ENCODE measurements at places on chromosomes 16 and 17. TPM values are rescaled to one million over a fixed set of nuclear protein-coding genes. Genes with fewer than 3 reads are reported as not detected.

DNA sequence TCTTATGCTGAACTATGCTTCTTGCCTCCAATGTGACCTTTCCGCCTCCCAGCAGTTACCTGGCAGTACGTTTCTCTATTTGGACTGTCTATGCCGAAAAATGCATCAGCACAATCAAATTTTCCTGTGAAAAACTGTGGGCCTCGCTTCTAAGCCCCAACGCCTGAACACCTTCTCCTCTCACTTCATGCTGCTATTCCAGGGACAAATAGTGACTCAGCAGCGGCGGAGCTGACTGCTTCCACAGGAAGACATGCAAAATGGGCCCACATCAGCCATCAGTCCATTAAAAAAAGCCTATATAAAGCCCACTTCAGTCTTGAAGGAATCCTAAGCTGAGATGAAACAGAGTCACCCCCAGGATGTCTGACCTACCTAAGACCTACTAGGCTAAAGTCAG lies 10.5 kb upstream of the PIP4K2B start:
- no peak for DNase-seq

DNA sequence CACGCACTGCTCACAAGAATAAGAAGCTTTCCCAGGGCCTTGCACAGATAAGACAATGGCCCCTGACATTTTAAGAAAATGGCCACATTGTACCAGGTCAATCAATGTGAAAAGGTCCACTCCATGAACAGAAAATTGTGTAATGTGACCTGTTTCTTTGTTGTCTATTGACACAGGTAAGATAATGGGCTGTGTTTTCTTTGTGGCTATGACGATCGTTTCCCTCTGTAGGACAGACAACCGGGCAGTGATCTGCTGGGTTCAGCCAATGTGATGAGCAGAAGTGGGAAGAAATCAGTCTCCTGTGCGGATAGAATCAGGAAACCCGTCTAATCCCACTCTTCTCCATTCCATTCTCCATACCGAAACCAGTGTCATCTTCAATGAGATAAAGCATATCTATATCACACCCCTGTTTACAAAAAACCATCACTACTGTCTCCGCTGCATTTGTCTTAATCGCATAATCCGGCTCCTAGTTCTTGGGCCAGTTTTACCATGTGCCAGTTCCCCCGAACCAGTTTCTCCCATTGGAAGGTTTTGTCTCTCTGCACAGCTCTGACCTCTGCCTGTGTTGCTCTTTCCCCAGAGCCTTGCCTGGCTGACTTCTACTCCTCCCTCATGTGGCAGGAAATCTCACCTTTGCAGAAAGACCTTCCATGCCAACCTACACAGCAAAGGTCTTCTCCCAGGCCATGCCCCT lies 66.9 kb upstream of the ATF7IP2 start:
- DNase-seq, result no peak

GRCh38 chr17:45046537-45047125 lies 4.8 kb downstream of the DCAKD start:
- DNase-seq, result no peak

DNA sequence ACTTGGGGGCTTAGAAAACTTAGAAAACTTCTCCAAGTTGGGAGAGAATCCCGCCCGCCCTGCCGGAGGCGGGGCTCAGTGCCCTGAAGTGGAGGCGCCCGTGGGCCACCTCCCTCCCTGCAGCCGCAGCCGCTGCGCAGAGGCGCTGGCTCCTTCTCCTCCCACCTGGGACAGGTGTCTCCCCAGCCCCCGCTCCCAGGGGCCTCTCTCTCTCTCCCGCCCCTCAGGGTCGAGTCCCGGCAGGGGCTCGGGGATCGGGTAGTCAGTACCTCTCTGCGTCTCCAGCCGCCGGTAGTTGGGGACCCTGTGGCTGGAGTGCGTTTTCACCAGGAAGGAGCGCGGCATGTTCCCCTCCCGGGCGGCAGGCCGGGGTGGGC lies 257 bp downstream of the SNAI3 start:
- DNase-seq, result peak; percentile 21

TMEM256 gene
- total RNA-seq, result 141 TPM

All from hematopoietic multipotent progenitor cell (in vitro differentiated cells).